Osteoblast (primary cell): ENCODE measurements at places on chromosomes 3 and 15. TPM values are rescaled to one million over a fixed set of nuclear protein-coding genes. Genes with fewer than 3 reads are reported as not detected.

- H3K4me3 ChIP-seq = no peak overlapping the region
- no peak overlapping the region for H3K27ac ChIP-seq
- peak; percentile 94 for DNase-seq
- peaks cover 14% of the 10 kb centered on the region for H3K4me1 ChIP-seq
- H3K36me3 ChIP-seq = no peaks in the 10 kb centered on the region
These were observed 10.8 kb upstream of the FYCO1 start for GRCh38 chr3:46006238-46007032.

- peaks cover 37% of the 10 kb centered on the region for H3K36me3 ChIP-seq
- H3K27me3 ChIP-seq = no peaks in the 10 kb centered on the region
These were observed 68.0 kb downstream of the GMPS start for GRCh38 chr3:155938409-155938808.

GRCh38 chr3:14200276-14200675, 21.7 kb downstream of the LSM3 start:
- H3K4me3 ChIP-seq = no peak overlapping the region
- DNase-seq = no peak
- peaks cover 14% of the 10 kb centered on the region for H3K36me3 ChIP-seq
- H3K4me1 ChIP-seq = peaks cover 51% of the 10 kb centered on the region
- H3K27me3 ChIP-seq = no peaks in the 10 kb centered on the region

GRCh38 chr15:66763186-66764071, 61.4 kb downstream of the SMAD6 start:
- peaks cover 63% of the 10 kb centered on the region for H3K4me1 ChIP-seq
- H3K27ac ChIP-seq = peak overlapping the region; percentile 29
- DNase-seq = peak; percentile 53
- H3K36me3 ChIP-seq = peaks cover 5% of the 10 kb centered on the region
- H3K4me3 ChIP-seq = no peak overlapping the region
- H3K27me3 ChIP-seq = no peaks in the 10 kb centered on the region

- H3K27me3 ChIP-seq = no peaks in the 10 kb centered on the region
- peaks cover 9% of the 10 kb centered on the region for H3K36me3 ChIP-seq
- peak within 1 kb of the TSS; percentile 99 for H3K27ac ChIP-seq
- H3K4me3 ChIP-seq = peak within 1 kb of the TSS; percentile 63
- peaks cover 77% of the 10 kb centered on the region for H3K4me1 ChIP-seq
These were observed at the start of gene CCDC9B for GRCh38 chr15:40340740-40341400. Gene CCDC9B (minus strand): TSS chr15:40340939. CDS start chr15:40340819, 120 bp downstream.

DNA sequence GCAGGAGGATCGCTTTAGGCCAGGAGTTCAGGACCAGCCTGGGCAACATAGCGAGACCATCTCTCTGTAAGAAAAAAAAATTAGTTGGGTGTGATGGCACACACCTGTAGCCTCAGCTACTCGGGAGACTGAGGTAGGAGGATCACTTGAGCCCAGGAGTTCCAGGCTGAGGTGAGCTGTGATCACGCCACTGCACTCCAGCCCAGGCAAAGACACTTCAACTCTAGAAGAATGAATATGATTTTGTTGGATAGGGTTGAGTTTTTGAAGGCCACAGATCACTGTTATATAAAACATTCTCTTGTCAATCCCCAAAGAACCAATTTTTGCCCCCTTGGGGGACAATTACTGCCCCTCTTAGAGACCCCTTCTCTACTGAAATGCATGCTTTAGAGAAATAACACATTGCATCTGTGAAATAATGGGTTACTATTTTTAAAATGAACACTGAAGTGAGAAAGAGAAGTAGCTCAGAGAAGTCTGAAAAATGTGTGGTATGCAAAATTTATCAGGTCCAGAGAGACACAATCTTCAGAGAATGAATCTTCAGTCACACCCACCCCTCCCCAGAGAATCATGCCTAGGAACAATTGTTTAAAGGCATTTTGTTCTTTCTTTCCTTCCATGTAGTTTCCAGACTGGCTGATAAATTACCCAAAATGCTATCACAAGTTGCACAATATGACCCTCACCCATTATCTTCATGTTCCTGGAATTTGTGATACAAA, 42.7 kb downstream of the METTL6 start:
- H3K27ac ChIP-seq = no peak overlapping the region
- H3K4me1 ChIP-seq = peaks cover 16% of the 10 kb centered on the region
- H3K4me3 ChIP-seq = no peak overlapping the region
- H3K27me3 ChIP-seq = no peaks in the 10 kb centered on the region
- no peaks in the 10 kb centered on the region for H3K36me3 ChIP-seq

DNA sequence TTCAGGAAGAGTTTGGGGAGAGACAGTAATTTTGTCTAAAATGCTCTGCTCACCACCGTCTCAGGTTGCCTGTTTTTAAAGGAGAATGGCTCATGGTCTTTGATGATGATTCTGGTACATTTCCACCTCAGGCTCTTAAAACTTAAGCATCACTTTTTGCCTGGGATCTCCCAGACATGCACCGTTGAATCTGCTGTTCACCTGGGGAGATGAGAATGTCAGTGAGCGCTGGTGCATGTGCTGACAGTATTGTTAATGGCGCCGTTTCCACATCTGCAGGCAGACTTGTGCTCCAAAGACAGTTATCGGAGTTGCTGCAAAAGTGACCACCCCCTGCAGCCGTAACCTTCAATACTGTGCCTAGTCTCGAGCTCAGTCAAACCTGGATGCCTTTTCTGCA, 219.0 kb upstream of the TPM1 start:
- H3K27me3 ChIP-seq = no peaks in the 10 kb centered on the region
- DNase-seq = no peak
- peaks cover 9% of the 10 kb centered on the region for H3K36me3 ChIP-seq
- H3K4me3 ChIP-seq = no peak overlapping the region
- H3K4me1 ChIP-seq = peaks cover 16% of the 10 kb centered on the region

DNA sequence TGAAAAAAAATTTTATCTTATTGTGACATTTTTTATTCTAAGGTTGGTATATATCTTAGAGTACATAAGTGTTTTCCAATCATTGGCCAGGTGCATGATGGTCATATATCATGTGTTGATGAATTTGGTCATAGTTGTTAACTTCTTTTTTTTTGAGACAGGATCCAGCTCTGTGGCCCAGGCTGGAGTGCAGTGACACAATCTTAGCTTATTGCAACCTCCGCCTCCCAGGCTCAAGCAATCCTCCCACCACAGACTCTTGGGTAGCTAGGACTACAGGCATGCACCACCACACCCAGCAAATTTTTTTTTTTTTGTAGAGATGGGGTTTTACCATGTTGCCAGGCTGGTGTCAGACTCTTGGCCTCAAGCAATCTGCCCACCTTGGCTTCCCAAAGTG, 44.0 kb downstream of the PCCB start:
- no peaks in the 10 kb centered on the region for H3K4me1 ChIP-seq
- H3K4me3 ChIP-seq = no peak overlapping the region
- no peak overlapping the region for H3K27ac ChIP-seq
- no peak for DNase-seq
- no peaks in the 10 kb centered on the region for H3K36me3 ChIP-seq

DNA sequence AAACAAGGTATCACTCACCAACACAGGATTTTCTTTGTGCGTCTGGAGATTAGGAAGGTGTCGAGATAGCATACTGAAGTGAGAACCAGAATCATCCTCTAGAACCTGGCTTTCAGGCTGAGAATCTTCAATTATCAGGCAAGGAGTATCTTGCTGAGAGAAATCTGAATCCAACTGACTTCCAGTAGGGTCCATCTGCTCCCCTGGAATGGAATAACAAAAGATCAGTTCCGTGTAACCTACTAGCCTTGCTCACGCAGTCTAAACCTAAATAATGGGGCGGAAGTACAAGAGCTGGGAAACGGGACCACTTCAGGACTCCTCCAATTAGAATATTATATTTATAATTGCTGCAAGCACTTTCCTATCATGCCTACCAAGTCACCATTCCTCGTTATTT, 690 bp downstream of the TP53BP1 start:
- H3K36me3 ChIP-seq = peaks cover 33% of the 10 kb centered on the region
- H3K4me1 ChIP-seq = peaks cover 17% of the 10 kb centered on the region
- H3K27ac ChIP-seq = peak overlapping the region; percentile 91

- peaks cover 29% of the 10 kb centered on the region for H3K4me1 ChIP-seq
- H3K27ac ChIP-seq = no peak overlapping the region
- H3K4me3 ChIP-seq = no peak overlapping the region
- no peak for DNase-seq
- H3K36me3 ChIP-seq = no peaks in the 10 kb centered on the region
These were observed 86.5 kb upstream of the PFN2 start for GRCh38 chr3:150057227-150057626.

DNA sequence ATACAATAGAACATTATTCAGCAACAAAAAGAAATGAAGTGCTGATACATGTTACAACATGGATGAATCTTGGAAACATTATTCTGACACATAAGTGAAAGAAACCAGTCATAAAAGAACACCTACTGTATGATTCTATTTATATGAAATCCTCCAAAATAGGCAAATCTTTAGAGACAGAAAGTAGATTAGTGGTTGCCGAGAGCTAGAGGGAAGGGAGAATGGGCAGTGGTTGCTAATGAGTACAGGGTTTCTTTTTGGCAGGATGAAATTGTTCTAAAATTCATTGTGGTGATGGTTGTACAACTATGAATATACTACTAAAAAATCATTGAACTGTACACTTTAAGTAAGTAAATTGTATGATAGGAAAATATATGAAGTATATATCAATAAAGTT, 6.3 kb upstream of the LRRC58 start:
- DNase-seq = no peak
- peaks cover 13% of the 10 kb centered on the region for H3K27me3 ChIP-seq
- peaks cover 5% of the 10 kb centered on the region for H3K4me1 ChIP-seq
- no peaks in the 10 kb centered on the region for H3K36me3 ChIP-seq

- no peaks in the 10 kb centered on the region for H3K4me1 ChIP-seq
- H3K27me3 ChIP-seq = no peaks in the 10 kb centered on the region
- DNase-seq = peak; percentile 34
- H3K27ac ChIP-seq = no peak overlapping the region
- H3K36me3 ChIP-seq = no peaks in the 10 kb centered on the region
These were observed 258.9 kb downstream of the ADAMTS17 start for GRCh38 chr15:100082761-100083402.

GRCh38 chr3:88030210-88030609, 28.6 kb downstream of the CGGBP1 start:
- H3K27me3 ChIP-seq = no peaks in the 10 kb centered on the region
- H3K27ac ChIP-seq = no peak overlapping the region
- peaks cover 17% of the 10 kb centered on the region for H3K4me1 ChIP-seq
- no peaks in the 10 kb centered on the region for H3K36me3 ChIP-seq
- peak overlapping the region; percentile 34 for H3K4me3 ChIP-seq

- H3K36me3 ChIP-seq = no peaks in the 10 kb centered on the region
- H3K27ac ChIP-seq = peak overlapping the region; percentile 65
- H3K4me3 ChIP-seq = no peak overlapping the region
- DNase-seq = no peak
- H3K27me3 ChIP-seq = no peaks in the 10 kb centered on the region
- peaks cover 21% of the 10 kb centered on the region for H3K4me1 ChIP-seq
These were observed 226.8 kb upstream of the BHLHE40 start for GRCh38 chr3:4752201-4753072.

GRCh38 chr15:98292442-98293240, 332.1 kb downstream of the ARRDC4 start:
- no peaks in the 10 kb centered on the region for H3K4me1 ChIP-seq
- no peak overlapping the region for H3K4me3 ChIP-seq
- H3K27me3 ChIP-seq = no peaks in the 10 kb centered on the region
- peak; percentile 76 for DNase-seq
- no peak overlapping the region for H3K27ac ChIP-seq
- H3K36me3 ChIP-seq = no peaks in the 10 kb centered on the region

- H3K4me3 ChIP-seq = no peak overlapping the region
- H3K36me3 ChIP-seq = peaks cover 8% of the 10 kb centered on the region
- H3K27ac ChIP-seq = no peak overlapping the region
- peaks cover 4% of the 10 kb centered on the region for H3K4me1 ChIP-seq
These were observed 58.5 kb downstream of the ZNF280D start for GRCh38 chr15:56674857-56675256.

DNA sequence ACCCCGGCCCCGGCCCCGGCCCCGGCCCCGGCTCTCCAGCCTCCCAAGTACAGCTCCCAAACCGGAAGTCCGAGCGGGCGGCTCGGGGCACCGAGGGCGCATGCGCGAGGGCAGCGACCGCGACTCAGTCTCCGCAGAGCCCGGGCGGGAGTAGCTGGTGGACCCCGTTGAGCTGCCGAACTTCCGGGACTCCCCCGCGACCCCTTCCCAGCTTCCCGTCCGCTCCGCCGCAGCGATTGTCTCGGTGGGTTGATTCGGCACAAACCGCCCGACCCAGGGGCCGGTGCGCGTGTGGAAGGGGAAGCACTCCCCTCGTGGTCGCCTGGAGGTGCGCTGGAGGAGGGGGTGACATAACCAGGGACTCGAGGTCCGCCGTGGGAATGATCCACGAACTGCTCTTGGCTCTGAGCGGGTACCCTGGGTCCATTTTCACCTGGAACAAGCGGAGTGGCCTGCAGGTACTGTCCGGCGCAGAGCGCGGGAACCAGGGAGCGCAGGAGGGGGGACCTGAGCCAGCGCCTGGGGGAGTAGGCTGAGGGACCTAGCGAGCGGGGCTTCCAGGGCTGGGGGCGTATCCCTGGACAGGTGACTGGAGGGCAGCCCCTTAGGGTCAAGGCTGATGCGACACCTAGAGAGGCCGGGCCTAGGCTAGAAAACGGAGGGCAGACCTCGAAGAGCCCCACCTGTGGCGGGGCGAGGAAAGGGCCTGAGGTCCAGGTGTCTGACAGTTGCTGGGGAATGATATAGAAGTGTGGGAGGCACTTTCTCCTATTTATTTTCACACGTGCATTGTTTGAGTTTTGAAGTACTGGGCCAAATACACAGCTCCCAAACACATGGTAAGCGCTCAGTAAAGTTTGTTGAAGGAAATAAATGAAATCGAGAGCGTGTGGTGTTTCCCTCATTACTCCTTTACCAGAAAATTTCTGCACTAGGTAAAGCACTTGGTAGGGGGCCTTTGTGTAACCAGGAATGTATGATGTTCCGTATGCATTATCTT, at the start of the genes TUBGCP4 and ZSCAN29:
TSS of gene TUBGCP4 (plus strand) at position 127 of the 1,000 bp plus-strand sequence. CDS start at position 381, 254 bp downstream.
TSS of gene ZSCAN29 (minus strand) at position 69 of the 1,000 bp plus-strand sequence. CDS start 1,130 bp downstream, outside the sequence.
- H3K27ac ChIP-seq = peak within 1 kb of the TSS; percentile 48
- peaks cover 12% of the 10 kb centered on the region for H3K36me3 ChIP-seq
- H3K27me3 ChIP-seq = no peaks in the 10 kb centered on the region
- peaks cover 17% of the 10 kb centered on the region for H3K4me1 ChIP-seq
- H3K4me3 ChIP-seq = peak within 1 kb of the TSS; percentile 96

GRCh38 chr3:9377981-9378380, 15.1 kb downstream of the THUMPD3 start:
- H3K27ac ChIP-seq = no peak overlapping the region
- DNase-seq = no peak
- H3K4me3 ChIP-seq = no peak overlapping the region
- no peaks in the 10 kb centered on the region for H3K27me3 ChIP-seq
- peaks cover 72% of the 10 kb centered on the region for H3K36me3 ChIP-seq

GRCh38 chr15:75451202-75451673, 252 bp downstream of the SIN3A start:
- H3K27me3 ChIP-seq = no peaks in the 10 kb centered on the region
- peaks cover 27% of the 10 kb centered on the region for H3K4me1 ChIP-seq
- H3K27ac ChIP-seq = peak overlapping the region; percentile 69

GRCh38 chr3:27356976-27357375, 12.2 kb downstream of the NEK10 start:
- DNase-seq = no peak
- no peaks in the 10 kb centered on the region for H3K27me3 ChIP-seq
- H3K4me3 ChIP-seq = no peak overlapping the region
- no peaks in the 10 kb centered on the region for H3K36me3 ChIP-seq

GUCA1C gene
- total RNA-seq = not detected in 2 replicates

SLC9C1 gene
- not detected in 2 replicates for total RNA-seq

CPEB1 gene
- total RNA-seq = 29.2 and 36.6 TPM in 2 replicates

PROS1 gene
- 87.5 and 97.4 TPM in 2 replicates for total RNA-seq

XCR1 gene
- total RNA-seq = not detected in 2 replicates

TIGIT gene
- not detected in 2 replicates for total RNA-seq

A4GNT gene
- not detected in 2 replicates for total RNA-seq

SCAP gene
- 70.1 and 81.4 TPM in 2 replicates for total RNA-seq

ACKR2 gene
- total RNA-seq = under 0.01 TPM in 1 of 2 replicates, not detected in the other

GOLGA8S gene
- total RNA-seq = under 0.01 TPM in 2 replicates

SERPINI1 gene
- 1.4 and 2.7 TPM in 2 replicates for total RNA-seq

ADGRG7 gene
- not detected in 2 replicates for total RNA-seq
